CD4-positive, alpha-beta T cell treated with Interleukin-10 for 1 hour (primary cell): ENCODE measurements at places on chromosomes 1 and 21.
A peak's percentile ranks its signal among the peaks of the same experiment; 100 is the strongest.

DNA sequence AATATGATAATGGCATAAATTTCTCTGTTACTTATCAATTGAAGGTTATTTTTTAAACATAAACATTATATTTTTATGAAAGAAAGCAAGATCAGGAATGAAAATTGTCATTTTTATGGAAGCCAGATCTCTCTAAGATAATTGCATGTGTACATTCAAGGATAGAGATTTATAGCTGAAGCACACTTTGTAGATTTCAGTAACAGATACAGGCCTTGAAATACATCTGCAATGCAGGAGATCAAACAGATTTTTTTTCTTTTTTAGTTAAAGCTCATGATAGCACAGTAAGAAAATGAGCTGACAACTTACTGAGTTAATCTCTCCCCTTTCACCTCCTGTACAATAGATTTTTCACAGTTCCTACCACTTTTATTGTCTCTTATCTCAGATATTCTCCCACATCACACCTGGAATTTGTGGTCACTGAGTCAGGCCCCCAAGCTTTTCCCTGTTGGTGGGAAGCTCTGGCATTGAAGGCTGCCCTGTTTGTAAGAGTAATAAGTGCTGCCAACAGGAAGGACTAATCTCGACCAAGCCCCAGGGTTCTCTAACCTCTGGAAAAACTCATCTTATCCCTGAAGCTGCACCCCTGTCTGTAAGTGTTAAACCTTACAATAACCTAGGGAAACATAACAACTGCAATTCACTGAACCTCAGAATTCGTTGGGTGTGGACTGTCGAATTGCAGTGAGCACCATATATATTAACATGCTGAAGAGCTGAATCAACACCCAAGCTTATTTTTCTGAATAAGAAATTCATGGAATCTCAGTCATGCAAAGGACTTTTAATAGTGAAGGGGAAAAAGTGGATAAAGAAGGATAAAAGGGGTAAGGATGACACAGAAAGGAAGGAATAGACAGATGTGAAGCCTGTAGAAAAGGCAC is 599.0 kb downstream of the LMO4 start:
- DNase-seq: no peak

GRCh38 chr1:234144901-234145300 is 228.4 kb upstream of the COA6 start:
- DNase-seq: no peak

- peak; percentile 86 for DNase-seq
These were observed 40.5 kb downstream of the PATJ start for GRCh38 chr1:61782771-61783170.

- no peak for DNase-seq
These were observed 17.4 kb downstream of the PIK3C2B start for GRCh38 chr1:204477036-204477740.

DNA sequence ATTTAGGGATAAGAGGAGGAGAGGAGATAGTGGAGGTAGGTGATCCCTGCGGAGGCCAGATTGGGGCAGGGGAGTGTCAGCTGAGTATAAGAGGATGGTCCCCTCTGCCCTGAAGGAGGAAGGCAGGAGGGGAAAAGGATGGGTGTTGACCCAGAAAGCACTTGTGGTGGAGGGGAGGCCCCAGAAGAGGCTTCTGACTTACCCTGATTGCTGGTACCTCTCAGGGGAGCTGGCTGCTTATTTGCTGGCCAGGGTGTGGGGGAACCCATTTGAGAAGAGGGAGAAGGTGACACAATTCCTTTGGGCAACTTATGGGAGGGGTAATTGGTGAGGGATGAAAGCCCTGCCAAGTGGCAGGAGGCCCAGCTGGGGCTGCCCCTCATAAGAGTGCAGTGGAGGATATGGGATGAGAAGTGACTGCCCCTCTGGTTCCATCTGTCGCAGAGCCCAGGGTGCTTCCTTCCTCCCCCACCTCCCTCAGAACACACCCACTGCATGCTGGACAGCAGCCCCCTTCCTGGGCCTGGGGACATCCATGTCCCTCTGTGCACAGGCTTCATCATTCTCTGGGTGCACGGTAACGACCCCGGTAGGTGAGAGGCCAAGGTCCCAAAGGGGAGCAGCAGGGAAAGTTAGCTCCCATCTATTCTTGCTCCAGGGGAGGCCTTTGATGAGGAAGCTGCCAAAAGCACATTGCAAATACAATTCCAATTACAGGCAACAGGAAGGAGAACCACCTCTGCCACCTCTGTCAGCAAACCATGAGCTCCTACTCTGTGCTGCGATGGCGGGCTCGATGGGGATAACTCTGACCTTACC is 1.4 kb upstream of the PCSK9 start:
- no peak for DNase-seq

DNA sequence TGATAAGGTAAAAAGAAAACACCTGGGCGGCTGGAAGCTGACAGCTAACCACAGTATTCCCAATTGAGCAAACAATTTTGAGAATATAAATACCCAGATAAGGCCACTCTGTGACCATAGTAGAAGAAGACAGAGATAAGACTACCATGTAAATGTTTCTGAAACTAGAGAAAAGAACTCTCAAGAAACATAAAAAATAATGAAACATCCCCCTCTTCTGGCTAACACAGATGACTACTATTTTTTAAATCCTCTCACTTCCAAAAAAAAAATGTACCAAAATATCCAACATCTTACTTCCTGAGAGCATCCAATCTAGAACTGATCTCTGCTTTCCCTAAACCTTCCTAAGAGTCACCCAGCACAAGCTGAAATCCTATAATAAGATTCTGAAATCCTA is 125.9 kb downstream of the HFM1 start:
- DNase-seq: no peak

- no peak for DNase-seq
These were observed 30.4 kb downstream of the PLXNA2 start for GRCh38 chr1:208213786-208214185.

DNA sequence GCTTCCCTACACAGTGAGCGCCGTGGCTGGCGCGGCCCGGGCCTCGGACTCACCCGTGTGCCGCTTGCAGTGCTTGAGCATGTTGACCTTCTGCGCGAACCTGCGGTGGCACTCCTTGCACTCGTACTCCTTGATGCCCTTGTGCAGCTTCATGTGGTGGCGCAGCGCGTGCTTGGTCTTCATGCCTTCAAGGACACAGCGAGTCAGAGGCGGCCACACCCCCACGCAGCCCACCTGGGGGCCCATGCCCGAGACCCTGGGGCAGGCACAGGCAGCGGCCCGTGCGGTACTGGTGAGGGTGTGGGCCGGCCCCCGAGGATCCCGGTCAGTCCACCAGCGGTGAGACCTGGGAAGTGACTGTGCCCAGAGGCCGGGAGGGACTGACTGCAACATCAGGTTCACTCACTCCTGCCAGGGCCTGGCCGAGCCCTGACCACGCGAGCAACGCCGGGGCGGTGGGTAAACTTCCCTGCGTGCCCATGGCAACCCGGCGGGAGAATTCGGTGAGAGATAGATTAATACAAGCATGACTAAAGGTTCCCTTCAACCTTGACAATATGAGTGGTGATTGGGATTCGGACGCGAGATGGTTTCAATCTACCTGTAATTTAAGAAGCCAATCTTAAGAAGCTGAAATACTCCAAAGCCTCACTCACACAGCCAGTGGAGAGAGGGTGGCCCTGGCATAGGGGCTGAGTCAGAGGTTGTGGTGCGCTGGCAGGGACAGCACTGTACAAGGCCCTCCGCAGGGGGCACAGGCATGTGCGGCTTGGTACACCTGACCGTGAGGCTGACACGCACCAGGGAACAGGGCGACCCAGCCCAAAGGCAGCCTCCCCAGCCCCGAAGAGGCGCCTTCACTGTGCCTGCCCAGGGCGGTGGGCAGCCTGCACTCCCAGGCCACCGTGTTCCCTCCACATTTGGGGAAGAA is 49.1 kb upstream of the RIPK4 start:
- no peak for DNase-seq

DNA sequence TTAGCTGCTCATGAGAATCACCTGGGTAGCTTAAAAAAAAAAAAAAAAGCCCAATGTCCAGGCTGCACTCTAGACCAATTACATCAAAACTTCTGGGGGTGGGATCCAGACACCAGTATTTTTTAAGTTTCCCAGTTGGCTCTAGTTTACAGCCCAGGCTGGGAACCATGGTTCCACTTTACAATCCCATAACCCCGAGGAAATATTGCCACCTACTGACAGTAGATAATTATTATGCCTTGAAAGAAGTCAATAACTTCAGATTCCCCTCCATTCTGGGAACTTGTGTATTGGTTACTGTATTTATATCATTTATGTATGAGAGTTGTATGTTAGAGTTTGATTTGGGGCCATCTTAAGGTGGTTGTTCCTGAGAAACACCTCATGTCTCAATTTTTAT is 100.2 kb downstream of the SPATA46 start:
- peak; percentile 3 for DNase-seq

- peak; percentile 39 for DNase-seq
These were observed 10.0 kb downstream of the SELL start for GRCh38 chr1:169701261-169702005.

- DNase-seq: no peak
These were observed 31.2 kb upstream of the COQ8A start for GRCh38 chr1:226908913-226909312.

GRCh38 chr21:35953597-35953996 is 106.7 kb downstream of the SETD4 start:
- DNase-seq: no peak

- DNase-seq: no peak
These were observed 103.0 kb downstream of the CAMTA1 start for GRCh38 chr1:6888268-6888667.

GRCh38 chr21:26070822-26071425 is 99.6 kb downstream of the APP start:
- peak; percentile 31 for DNase-seq

DNA sequence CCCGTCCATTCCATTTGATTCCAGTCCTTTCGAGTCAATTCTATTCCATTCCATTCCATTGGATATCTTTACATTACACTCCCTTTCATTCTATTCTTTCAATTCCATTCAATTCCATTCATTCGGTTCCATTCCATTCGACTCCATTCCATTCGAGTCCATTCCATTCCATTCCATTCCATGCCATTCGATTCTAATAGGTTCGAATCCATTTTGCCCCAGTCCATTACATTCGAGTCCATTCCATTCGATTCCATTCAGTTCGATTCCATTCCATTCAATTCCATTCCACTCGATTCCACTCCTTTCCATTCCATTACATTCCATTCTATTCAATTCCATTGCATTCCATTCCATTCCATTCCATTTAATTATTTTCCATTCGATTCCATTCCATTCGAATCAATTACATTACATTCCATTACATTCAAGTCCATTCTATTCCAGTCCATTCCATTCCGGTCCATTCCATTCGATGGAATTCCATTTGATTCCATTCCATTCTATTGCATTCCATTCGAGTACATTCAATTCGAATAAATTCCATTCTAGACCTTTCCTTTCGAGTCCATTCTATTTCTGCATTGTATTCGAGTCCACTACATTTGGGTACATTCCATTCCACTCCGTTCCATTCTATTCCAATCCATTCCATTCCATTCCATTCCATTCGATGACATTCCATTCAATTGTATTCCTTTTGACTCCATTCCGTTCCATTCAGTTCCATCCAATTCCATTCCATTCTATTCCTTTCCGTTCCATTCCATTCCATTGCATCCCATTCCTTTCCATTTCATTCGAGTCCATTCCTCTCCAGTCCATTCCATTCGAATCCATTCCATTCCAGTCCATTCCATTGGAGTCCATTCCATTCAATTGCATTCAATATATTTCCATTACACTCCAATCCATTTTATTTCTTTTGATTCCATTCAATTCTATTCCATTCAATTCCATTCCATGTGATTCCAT is 2604.8 kb upstream of the TPTE start:
- no peak for DNase-seq

GRCh38 chr1:13666317-13666716 is 33.7 kb upstream of the PRDM2 start:
- DNase-seq: no peak

DNA sequence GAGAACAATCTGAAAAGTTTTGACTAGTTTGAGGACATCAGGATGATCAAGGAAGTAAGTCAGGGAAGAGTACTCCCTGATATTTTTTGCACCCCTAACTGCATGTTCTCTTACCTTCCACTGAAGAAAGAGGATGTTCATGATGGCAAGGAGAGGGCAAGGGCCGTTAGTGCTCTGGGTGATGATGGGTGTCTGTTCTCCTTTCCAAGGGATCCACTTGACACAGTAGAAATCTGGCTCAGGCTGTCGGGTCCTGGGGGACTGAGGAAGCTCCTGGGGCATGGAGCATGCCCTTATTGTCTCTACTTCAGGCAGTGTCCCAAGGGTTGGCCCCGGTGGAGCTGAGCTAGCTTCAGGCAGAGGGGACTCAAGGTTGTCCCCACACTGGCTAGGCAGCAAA is 4.7 kb downstream of the MINDY1 start:
- DNase-seq: no peak

GRCh38 chr1:60865166-60865565 is 217.2 kb upstream of the NFIA start:
- no peak for DNase-seq

GRCh38 chr21:37984416-37984815 is 68.2 kb upstream of the KCNJ6 start:
- no peak for DNase-seq

DNA sequence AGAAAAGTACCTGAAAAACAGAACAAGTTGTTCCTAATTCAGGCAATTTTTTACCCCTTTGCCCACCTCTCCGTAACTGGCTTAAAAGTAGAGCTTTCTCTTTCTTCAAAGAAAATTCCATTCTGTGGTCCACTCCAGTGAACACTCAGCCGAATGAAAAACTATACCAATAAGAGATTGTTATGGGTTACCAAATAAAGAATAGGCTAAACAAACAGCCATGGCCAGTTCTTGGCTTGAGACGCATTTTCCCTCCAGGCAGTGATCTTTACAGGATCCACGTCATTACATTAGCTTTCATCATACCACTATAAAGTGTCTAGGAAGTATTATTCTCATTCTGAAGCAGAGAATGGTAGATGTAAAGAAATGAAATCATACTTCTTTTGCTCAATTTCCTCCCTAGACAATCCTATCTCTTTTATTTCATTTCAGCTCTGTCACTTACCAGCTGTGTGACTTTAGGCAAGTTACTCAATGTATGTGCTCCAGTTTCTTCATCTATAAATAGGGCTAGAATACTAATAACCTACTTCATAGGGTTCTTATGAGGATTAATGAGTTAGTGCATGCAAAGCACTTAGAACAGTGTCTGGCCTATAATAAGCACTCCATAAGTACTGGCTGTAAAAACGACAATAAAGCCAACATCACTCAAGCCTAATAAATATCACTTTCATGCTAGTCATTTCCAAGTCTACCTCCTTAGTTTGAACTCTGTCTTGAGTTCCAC is 26.5 kb upstream of the TRIM45 start:
- no peak for DNase-seq

- DNase-seq: no peak
These were observed 649.5 kb upstream of the CAMK1G start for GRCh38 chr1:208933984-208934525.

DNA sequence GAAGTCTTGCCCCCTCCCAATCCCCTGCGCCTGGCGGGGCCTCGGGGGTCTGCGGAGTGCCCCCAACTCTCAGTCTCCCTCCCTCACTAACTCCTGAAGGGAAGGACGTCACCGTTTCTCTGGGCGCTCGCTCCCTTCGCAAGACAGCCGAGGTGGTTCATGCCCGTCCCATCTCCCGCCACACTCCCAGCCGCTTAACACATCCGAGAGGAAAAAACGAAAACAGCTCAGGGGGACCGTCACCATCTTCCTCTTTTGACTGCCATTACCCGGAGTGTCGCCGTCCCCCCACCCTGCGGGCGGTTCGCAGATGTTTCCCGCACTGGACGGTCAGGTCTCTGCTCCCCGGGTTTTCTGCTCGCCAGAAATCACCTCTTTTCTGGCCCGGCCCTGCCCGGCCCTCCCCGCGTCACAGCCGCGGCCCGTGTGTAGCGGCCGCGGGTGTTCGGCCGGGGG is 532 bp downstream of the ERO1B start:
- DNase-seq: peak; percentile 37

- DNase-seq: no peak
These were observed at the start of gene ERICH3 for GRCh38 chr1:74673351-74674111. TSS of gene ERICH3 (minus strand) at chr1:74673792. CDS start at chr1:74673519, 273 bp downstream.
